ENCODE measurements at places on chromosomes 3 and 15. TPM values are rescaled to one million over a fixed set of nuclear protein-coding genes. Genes with fewer than 3 reads are reported as not detected.

- no peaks in the 10 kb centered on the region for H3K27me3 ChIP-seq
- peak overlapping the region; percentile 98 for H3K27ac ChIP-seq
- no peak for DNase-seq
- peaks cover 56% of the 10 kb centered on the region for H3K4me1 ChIP-seq
- H3K4me3 ChIP-seq, result peak overlapping the region; percentile 89
Measured at GRCh38 chr3:50236484-50237132, 604 bp downstream of the GNAI2 start.

GRCh38 chr3:157249606-157250005 lies 89.7 kb upstream of the CCNL1 start:
- no peak for DNase-seq
- H3K27ac ChIP-seq, result no peak overlapping the region
- H3K36me3 ChIP-seq, result no peaks in the 10 kb centered on the region
- peaks cover 8% of the 10 kb centered on the region for H3K4me1 ChIP-seq

AGBL1 gene
- total RNA-seq, result 3.6 TPM

GRCh38 chr3:43503067-43503728 lies 118.6 kb downstream of the ANO10 start:
- no peak for DNase-seq
- H3K4me1 ChIP-seq, result peaks cover 9% of the 10 kb centered on the region
- H3K4me3 ChIP-seq, result no peak overlapping the region
- no peak overlapping the region for H3K27ac ChIP-seq
- H3K27me3 ChIP-seq, result no peaks in the 10 kb centered on the region
- no peaks in the 10 kb centered on the region for H3K36me3 ChIP-seq

DNA sequence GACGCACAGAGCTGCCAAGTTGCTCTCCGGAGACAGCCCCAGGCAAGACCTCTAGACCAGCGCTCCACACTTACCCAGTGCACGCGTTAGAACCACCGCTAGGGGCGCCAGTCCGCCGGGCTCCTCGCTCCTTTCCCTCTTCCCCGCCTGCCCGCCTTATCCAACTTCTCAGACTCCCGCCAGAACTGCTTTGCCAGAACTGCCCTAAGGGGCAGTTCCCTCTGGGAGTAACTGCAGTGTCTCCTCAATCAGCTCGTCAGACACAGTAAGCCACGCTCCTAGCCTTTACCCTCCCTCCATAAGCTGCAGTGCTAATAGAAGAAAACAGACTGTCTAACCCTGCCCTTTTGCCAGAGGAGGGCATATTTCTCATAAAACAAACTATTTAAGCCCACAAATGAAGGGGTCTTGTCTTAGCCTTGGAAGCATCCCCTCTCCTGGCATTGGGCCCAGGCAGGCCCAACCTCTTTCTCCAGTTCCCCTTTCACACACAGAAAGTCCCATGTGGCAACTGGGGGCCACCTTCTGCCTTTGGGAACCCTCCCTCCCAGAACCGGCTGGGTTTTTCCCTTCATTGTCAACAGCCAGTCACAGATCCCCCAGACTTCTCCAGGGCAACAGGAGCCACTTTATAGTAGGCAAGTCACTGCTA lies 3.7 kb downstream of the BMF start:
- H3K27me3 ChIP-seq, result no peaks in the 10 kb centered on the region
- H3K36me3 ChIP-seq, result no peaks in the 10 kb centered on the region
- peak; percentile 93 for DNase-seq

RBM15B gene
- 27.5 TPM for total RNA-seq

- no peaks in the 10 kb centered on the region for H3K36me3 ChIP-seq
- H3K27ac ChIP-seq, result peak overlapping the region; percentile 18
- H3K4me1 ChIP-seq, result peaks cover 37% of the 10 kb centered on the region
- H3K4me3 ChIP-seq, result no peak overlapping the region
- H3K27me3 ChIP-seq, result no peaks in the 10 kb centered on the region
Measured at GRCh38 chr3:188271226-188271914, 117.4 kb downstream of the LPP start.

GRCh38 chr3:172145031-172145686 lies 105.8 kb downstream of the FNDC3B start:
- no peak overlapping the region for H3K4me3 ChIP-seq
- H3K4me1 ChIP-seq, result peaks cover 49% of the 10 kb centered on the region
- H3K36me3 ChIP-seq, result no peaks in the 10 kb centered on the region
- no peak overlapping the region for H3K27ac ChIP-seq

DNA sequence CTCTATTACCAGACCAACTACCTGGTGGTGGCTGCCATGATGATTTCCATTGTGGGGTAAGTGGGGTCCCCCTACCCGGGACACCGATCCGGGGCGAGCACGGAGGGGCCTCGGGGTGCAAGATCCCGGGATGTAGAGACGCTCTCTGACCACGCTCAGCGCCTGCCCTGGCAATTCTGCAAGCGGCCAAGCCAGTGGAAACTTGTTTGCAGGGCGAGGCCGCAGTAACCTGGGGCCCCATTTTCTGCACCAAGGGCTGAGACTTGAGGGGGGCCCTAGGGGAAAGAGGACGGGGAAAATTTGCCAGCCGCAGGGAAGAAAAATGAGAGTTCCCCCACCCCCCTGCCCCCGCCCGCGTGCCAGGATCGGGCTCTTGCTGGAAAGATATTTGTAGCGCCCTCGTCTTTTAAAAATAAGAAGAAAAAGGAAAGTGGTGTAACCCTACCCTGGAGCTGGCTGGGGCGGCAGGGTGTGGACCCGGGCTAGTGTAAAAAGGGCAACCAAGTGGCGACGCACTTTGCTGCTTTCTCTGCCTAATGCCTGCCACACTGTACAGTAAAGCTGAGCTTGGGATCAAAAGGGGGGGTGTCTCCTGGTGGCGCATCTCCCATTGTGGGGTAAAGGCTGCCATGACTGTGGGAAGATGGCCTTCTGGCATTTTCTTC lies 563 bp downstream of the ARL6IP5 start:
- peak overlapping the region; percentile 56 for H3K4me3 ChIP-seq
- H3K27me3 ChIP-seq, result no peaks in the 10 kb centered on the region
- H3K4me1 ChIP-seq, result peaks cover 67% of the 10 kb centered on the region
- H3K36me3 ChIP-seq, result no peaks in the 10 kb centered on the region
- DNase-seq, result peak; percentile 29

DNA sequence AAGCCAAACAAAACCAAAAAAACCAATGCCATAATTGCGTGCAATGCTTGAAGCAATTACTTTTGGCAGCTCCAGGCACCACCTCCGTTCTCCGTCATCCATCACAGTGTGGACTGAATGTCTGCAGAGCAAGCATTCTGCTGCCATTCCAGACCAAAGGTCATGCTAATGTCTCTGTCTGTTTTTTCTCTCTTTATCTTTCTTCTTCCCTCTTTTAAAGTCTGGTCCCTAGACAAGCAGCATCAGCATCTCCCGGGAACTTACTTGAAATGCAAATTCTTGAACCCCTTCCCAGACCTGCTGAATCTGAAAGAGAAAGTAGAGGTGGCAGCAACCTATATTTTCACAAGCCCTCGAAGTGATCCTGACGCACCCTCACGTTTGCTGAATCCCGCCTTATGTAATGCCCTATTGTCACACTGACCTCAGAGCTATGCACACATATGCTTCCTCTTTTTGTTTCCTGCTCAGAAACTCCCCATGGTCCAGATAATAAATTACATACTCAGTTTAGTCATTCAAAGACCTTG lies 297.3 kb upstream of the PROK2 start:
- DNase-seq, result no peak
- peaks cover 2% of the 10 kb centered on the region for H3K4me1 ChIP-seq
- H3K4me3 ChIP-seq, result no peak overlapping the region
- H3K27me3 ChIP-seq, result no peaks in the 10 kb centered on the region
- no peaks in the 10 kb centered on the region for H3K36me3 ChIP-seq

- H3K4me1 ChIP-seq, result no peaks in the 10 kb centered on the region
- no peak overlapping the region for H3K4me3 ChIP-seq
- no peaks in the 10 kb centered on the region for H3K36me3 ChIP-seq
- no peak for DNase-seq
- H3K27me3 ChIP-seq, result no peaks in the 10 kb centered on the region
- no peak overlapping the region for H3K27ac ChIP-seq
Measured at GRCh38 chr3:140388202-140388922, 289.5 kb upstream of the TRIM42 start.

GP5 gene
- total RNA-seq, result not detected

GHSR gene
- total RNA-seq, result not detected

GRCh38 chr3:13141991-13142412 lies 68.8 kb upstream of the IQSEC1 start:
- H3K4me3 ChIP-seq, result no peak overlapping the region
- no peaks in the 10 kb centered on the region for H3K4me1 ChIP-seq
- H3K27ac ChIP-seq, result no peak overlapping the region
- H3K36me3 ChIP-seq, result no peaks in the 10 kb centered on the region

DNA sequence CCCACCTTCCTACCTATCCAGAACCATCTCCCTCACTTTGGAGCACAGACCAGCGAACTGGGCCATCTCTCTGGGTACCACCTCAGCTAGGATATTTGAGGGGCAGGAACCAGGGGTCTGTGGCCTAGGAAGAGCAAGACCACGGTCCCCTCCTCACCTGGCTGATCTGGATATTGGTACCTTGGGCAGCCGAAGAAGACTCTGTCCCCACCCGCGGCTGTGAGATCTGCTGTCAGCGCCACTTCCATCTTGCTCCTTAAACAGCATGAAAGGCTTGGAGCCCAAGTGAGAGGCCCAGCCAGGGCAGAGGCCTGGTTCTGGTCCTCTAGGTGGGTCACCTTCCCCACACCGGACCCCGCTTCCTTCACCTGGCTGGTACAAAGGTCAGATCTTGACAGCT lies 26.6 kb downstream of the SEC61A1 start:
- no peak overlapping the region for H3K27ac ChIP-seq
- H3K36me3 ChIP-seq, result no peaks in the 10 kb centered on the region
- DNase-seq, result no peak
- H3K27me3 ChIP-seq, result no peaks in the 10 kb centered on the region

GRCh38 chr3:60555686-60556354 lies 695.4 kb downstream of the FHIT start:
- H3K27ac ChIP-seq, result no peak overlapping the region
- H3K36me3 ChIP-seq, result no peaks in the 10 kb centered on the region
- no peak overlapping the region for H3K4me3 ChIP-seq
- no peaks in the 10 kb centered on the region for H3K4me1 ChIP-seq

- no peaks in the 10 kb centered on the region for H3K36me3 ChIP-seq
- H3K27me3 ChIP-seq, result no peaks in the 10 kb centered on the region
- DNase-seq, result no peak
Measured at GRCh38 chr3:134666466-134666865, 15.6 kb upstream of the KY start.

DNA sequence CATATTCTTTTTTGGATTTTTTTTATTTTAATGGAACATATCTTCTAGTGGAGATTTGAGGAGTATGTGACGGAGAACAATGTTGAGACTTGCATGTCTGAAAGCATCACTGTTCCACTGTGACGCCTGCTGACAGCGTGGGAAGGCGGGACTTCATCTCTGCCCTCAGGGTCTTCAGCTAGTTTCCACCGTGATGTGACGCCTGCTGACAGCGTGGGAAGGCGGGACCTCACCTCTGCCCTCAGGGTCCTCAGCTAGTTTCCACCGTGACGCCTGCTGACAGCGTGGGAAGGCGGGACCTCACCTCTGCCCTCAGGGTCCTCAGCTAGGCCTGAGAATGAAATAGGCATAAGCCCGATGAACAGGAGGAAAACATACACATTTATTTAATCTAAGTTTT lies 70.7 kb downstream of the LMLN start:
- H3K27me3 ChIP-seq, result no peaks in the 10 kb centered on the region
- DNase-seq, result no peak
- no peak overlapping the region for H3K27ac ChIP-seq
- no peaks in the 10 kb centered on the region for H3K4me1 ChIP-seq

DNA sequence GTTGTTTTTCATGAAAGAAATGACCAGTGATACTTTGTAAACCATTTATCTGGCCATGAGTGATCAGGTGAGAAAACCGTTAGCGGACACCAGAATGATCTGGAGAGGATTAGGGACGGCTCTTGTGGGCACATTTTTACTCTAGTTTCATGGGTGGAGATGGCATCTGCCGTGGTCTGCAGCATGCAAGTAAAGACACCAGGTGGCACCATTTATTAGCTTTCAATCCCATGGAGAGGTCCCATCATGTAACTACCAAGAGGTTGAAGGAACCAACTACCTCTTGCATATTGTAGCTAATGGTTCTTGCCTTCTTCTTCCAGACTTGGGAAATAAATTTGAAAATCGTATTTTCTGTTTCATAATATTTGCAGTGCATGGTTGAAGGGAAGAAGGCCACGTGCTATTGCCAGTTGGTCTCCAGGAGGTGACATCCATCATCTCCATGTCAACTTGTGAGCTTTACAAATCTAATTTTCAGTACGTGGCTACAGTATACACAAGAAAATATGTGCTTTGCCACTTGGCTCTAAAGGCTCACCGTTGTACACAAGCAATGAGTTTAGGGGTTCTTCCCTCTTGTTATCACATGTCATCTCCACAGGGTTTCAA lies 1.5 kb upstream of the MAPKBP1 start:
- H3K27me3 ChIP-seq, result no peaks in the 10 kb centered on the region
- no peaks in the 10 kb centered on the region for H3K36me3 ChIP-seq
- peak overlapping the region; percentile 78 for H3K27ac ChIP-seq
- H3K4me1 ChIP-seq, result peaks cover 44% of the 10 kb centered on the region

HYAL2 gene
- 293 TPM for total RNA-seq

PARP9 gene
- total RNA-seq, result 65.5 TPM

GRCh38 chr3:82790307-82791097 lies 1029.1 kb upstream of the GBE1 start:
- H3K27me3 ChIP-seq, result no peaks in the 10 kb centered on the region
- H3K36me3 ChIP-seq, result no peaks in the 10 kb centered on the region
- H3K4me1 ChIP-seq, result no peaks in the 10 kb centered on the region

DNA sequence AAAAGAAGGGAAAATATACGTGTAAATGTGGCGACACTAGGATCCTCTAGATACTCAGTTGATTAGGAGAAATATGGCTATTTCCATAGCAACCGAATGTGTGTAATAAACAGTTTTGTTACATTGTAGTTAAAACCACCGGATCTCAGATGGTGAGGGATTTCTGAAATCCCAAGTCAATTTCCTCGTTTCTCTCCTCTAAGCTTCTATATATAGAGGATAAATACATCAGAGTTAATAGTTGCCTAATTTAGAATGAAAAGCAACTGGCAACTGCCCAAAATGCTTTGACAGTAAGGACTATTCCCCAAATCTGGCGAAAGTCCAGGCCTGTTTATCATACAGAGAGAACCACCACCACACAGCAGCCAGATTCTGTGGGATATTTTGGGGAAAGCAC lies 112.6 kb downstream of the GABRB3 start:
- H3K4me3 ChIP-seq, result no peak overlapping the region
- DNase-seq, result no peak
- H3K27me3 ChIP-seq, result no peaks in the 10 kb centered on the region
- H3K36me3 ChIP-seq, result no peaks in the 10 kb centered on the region
- H3K27ac ChIP-seq, result no peak overlapping the region
- no peaks in the 10 kb centered on the region for H3K4me1 ChIP-seq

AP3B2 gene
- 0.39 TPM for total RNA-seq

DNA sequence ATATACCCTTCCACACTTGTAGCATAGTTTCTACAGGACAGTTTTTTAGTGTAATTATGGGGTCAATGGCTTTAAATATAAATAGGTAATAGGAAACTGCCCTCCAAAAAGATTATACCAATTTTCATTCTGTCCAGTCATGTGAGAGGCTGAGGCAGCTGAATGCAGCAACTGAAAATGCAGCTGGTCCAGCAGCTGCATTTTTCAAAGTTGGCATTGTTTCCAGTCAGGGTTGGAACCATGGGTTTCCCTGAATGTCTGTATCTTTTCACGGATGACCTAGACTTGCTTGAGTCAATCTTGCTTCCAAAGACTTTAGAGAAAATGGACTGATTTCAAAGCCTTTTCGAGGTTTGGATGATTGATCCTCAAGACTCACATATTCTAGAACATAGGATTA lies 9.9 kb upstream of the KNL1 start:
- no peak overlapping the region for H3K27ac ChIP-seq
- H3K36me3 ChIP-seq, result no peaks in the 10 kb centered on the region
- no peak overlapping the region for H3K4me3 ChIP-seq
- H3K4me1 ChIP-seq, result no peaks in the 10 kb centered on the region
- no peaks in the 10 kb centered on the region for H3K27me3 ChIP-seq

CLDN16 gene
- total RNA-seq, result 1.0 TPM

- DNase-seq, result no peak
- H3K27ac ChIP-seq, result no peak overlapping the region
- no peak overlapping the region for H3K4me3 ChIP-seq
- no peaks in the 10 kb centered on the region for H3K27me3 ChIP-seq
Measured at GRCh38 chr3:84724877-84725276, 233.9 kb upstream of the CADM2 start.

Measured in upper lobe of left lung (tissue), 6 donors.